SHP77 treated with DMSO at 0.1 percent for 48 hours (cell line): ENCODE measurements at places on chromosomes 4 and X.

GRCh38 chr4:166823848-166824247 is 410.4 kb downstream of the SPOCK3 start:
- DNase-seq = no peak

GRCh38 chr4:145565328-145565727 is 53.9 kb upstream of the MMAA start:
- no peak for DNase-seq

- DNase-seq = no peak
Observed at GRCh38 chrX:43065978-43066377, 288.0 kb upstream of the PPP1R2C start.

- no peak for DNase-seq
Observed at GRCh38 chr4:4609622-4610334, 67.9 kb upstream of the STX18 start.

DNA sequence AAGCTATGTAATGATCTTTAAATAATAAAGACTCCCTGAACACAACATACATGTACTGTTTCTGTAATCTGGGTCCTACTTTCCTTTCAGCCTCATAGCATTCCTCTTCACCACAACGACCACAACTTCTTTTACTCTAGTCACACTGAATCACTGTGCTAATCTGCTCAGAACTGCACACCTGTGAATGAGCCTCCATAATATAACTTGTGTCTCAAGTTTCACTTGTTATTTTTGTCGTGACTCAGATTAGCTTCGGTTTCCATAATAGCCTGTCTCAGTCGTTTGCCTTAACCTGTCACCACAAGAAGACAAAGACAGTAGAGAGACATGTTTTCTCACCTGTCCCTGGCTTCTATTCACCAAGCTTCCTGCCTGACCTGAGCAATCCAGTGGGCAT is 61.8 kb downstream of the MAGED1 start:
- DNase-seq = no peak

DNA sequence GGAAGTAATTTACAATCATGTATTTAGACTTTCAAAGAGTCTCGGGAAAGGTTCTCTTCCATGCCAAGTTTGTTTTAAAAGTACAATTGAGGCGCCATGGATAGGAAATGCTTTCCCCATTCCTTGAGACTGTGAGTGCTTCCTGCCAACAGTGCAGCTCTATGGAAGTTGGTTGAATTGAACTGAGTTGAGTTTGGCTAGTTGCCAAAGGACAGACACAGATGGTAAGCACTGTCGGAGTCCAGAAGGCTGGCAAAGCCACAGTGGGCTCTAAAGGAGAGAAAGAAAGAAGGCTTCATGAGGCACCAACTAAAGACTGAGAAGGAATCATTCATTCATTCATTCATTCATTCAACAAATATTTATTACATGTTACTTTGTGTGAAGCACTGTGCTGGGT is 4.3 kb upstream of the KCNE5 start:
- DNase-seq = peak; percentile 1

DNA sequence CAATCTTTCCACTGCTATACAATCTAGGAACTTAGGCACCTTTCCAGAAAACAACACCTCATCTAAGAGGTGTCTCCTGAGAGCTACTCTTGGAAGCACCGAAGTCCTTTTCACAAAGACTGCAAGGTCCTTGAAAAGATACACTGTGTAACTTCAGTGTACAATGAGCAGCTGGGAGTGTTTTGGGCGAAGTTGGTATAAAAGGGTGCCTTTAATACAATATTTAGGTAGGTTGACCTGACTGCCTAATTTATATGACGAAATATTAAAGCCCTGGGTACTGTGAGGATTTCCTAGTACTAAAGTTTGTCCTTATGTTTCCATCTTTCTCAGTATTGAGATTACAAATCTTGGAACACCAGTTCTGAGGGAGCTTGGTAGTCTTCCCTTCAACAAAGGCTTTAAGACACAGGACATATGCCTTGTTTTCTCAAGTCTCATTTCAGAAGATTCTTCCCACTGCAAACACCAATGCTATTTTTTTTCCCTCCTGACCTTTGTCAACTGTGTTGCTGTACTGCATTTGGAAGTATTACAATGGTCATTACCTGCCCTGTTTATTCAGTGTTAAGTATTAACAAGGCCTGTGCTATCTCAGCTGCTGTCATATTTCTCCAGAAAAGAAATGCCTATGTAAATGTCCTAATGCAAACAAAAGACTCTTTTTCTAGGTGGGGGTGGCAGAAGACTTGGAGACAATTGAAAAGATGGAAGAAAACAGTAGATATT is 134.2 kb downstream of the MAML3 start:
- peak; percentile 49 for DNase-seq

DNA sequence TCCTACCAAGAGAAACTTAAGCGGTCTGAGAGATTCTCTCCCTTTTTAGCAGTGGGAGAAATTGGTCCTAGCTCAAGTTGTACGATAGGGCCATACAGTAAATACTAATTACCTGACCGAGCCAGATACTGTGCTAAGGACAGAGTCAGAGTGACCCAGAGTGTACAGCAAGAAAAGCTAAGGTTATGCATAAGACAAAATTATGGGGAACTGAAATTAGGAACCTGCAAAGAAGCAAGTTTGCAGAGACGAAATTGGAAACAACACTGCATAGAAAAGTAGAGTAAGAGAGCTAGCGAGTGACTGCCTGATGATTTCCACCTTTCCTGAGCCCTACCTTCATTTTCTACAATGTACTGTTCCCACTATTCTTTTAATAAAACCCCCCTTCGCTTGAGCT is 278.1 kb downstream of the NKX6-1 start:
- no peak for DNase-seq

GRCh38 chr4:158996669-158997074 is 106.2 kb upstream of the RAPGEF2 start:
- no peak for DNase-seq

GRCh38 chrX:27987862-27988646 is 6.8 kb upstream of the DCAF8L1 start:
- DNase-seq = no peak

- no peak for DNase-seq
Observed at GRCh38 chr4:1136048-1136447, 22.7 kb upstream of the RNF212 start.

GRCh38 chr4:146976145-146976544 is 30.5 kb upstream of the TTC29 start:
- no peak for DNase-seq

DNA sequence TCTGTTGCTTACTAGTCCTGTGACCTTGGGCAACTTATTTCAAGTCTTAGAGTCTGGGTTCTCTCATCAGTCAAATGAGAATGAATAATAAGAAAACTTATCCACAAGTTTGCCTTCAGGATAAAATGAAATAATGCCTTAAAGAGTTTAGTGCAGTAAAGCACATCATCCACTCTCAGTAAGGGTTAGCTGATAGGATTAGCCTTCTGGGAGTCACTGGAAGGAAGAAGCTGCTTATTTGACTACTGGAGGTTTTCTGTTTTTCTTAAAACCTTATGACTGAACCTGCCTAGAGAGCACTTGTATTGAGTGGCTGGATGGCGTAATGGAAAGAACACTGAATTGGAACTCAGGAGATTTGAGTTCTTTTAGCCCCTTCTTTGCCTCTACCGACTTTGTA is 1.8 kb downstream of the RNF128 start:
- DNase-seq = no peak

DNA sequence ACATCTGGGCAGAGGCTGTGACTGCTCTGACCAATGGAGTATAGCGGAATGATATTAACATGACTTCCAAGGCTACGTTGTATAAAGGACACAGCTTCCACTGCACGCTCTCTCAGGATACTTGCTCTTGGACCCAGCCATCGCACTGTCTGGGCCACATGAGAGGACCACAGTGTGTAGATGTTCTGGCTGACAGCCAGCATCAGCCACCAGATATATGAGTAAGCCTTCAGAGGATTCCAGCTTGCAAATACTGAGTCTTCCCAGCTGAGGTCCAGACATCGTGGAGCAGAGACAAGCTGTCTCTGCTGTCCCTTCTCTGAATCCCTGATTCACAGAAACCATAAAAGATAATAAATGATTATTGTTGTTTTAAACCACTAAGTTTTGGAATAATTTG is 146.8 kb upstream of the USP9X start:
- DNase-seq = no peak

- DNase-seq = no peak
Observed at GRCh38 chr4:105306820-105307219, 160.1 kb downstream of the TET2 start.

GRCh38 chr4:55706541-55706940 is 70.4 kb upstream of the NMU start:
- DNase-seq = no peak

DNA sequence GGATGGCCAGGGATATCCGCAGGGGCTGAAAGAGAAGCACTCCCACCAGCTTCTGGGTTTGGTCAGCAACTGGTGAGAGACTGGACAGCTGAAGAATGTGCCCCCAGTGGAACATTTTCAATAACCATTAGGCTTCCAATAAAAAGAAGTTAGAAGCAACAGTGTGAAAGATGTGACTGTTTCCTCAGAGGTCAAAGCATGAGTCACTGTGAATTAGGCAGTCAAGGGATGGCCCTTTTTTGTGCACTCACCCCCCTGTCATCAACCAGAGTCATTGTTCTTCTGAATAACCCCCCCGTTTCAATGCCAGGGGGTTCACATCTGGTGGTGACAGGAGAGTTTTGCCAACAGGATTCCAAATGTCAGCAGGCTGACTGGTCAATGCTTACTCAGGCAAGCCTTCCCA is 74.6 kb upstream of the SH3RF1 start:
- DNase-seq = no peak

DNA sequence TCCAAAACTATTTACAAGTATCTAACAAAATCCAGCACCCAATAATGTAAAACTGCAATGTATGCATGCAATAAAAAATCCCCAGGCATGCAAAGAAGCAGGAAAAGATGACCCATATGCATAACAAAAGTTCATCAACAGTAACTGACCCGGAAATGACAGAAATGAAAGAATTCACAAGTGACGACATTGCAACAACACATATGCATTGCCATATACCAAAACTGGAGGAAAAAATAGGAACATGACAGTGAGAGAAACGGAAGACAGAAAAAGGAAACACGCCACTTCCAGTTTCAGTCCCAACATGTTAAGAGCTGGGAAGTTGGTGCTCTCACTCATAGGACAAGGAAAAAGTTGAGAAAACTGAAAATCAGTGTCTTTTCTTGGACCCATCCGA is 154.6 kb downstream of the EVC2 start:
- no peak for DNase-seq

DNA sequence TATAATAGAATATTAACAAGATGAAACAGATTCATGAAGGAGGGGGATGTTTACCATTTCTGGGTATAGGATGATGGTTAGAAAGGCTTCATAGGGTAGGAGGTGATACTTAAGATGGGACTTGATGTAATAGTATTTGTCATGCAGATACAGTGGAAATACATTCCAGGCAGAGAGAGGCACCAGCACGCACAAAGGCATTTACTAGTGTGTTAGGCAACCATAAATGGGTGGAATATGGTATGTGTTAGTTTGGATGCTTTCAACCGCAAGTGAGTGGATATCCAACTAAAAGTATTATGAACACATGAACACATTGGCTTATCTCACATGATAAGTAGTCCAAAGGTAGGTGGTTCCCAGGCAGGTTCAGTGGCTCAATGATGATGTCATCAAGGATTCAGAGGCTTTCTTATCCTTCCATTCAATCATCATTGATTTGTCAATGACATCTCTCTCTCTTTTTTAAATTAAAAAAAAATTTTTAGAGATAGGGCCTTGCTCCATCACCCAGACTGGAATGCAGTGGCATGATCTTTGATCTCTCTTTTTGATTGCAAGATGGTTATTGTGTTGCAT is 12.7 kb upstream of the STARD8 start:
- DNase-seq = no peak

- DNase-seq = no peak
Observed at GRCh38 chrX:70527053-70527452, 82.4 kb downstream of the DLG3 start.

DNA sequence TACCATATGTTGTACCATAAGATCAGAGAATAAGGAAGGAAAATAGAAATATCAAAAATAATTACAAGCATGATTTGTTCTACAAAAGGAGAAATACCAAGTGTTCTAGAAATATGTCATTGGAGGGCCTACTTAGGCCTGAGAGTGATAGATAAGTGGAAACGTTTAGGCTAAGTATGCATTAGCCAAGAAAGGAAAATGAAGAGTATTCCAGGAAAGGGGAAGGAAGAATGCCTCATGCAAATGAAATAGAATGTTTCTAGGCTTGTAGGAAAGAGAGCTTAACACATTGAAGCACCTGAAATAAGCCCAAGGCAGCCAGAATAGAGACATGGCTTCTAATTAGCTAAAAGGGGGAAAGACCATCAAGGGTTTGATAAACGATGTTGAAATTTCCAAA is 595.7 kb upstream of the ATOH1 start:
- no peak for DNase-seq

DNA sequence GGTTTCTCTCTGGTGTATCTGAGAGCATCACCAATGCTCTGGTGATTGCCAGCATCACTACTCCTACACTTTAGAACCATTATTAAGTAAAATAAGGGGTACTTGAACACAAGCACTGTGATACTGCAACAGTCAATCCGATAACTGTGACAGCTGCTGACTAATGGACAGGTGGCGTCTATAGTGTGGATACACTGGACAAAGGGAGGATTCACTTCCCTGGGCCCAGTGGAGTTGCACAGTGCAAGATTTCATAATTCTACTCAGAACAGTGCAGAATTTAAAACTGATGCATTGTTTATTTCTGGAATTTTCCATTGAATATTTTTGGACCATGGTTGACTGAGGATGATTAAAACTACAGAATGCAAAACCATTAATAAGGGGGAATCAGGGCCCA is 97.8 kb downstream of the SHROOM3 start:
- peak; percentile 17 for DNase-seq

DNA sequence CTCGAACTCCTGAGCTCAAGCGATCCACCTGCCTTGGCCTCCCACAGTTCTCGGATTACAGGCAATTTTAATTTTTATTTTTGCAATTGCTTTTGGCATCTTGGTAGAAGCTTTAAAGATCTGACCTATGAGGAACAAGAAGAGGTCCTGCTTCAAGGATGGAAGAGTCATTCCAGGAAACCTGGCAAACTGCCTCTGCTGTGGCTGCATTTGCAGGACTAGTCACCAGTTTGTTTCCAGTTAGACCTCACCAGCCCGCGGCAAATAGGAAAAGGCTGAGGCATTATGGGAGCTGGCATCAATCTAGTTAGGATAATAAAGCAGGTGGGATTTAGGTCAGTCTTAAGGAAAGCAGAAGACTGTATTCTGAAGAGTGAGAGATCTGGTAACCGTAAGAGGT is 51.9 kb upstream of the LAS1L start:
- no peak for DNase-seq

GRCh38 chrX:39268207-39268606 is 466.9 kb downstream of the MID1IP1 start:
- no peak for DNase-seq

DNA sequence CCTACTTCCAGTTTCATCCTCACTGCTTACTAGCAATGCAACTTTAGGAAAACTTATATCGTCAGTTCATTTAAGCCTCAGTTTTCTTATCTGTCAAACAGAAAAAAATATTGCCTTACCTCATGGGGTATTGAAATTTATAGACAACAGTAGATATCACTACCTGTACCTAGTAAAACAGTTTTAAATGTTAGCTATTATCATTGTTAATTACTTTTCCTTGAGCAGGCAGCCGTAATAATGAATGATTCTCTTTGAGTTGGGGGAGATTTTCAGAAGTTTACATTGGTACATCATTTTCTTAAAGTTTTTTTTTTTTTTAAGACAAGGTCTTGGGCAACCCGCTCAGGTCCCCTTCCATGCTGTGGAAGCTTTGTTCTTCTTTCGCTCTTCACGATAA is 71.7 kb upstream of the BMPR1B start:
- no peak for DNase-seq
